ENCODE measurements at places on chromosomes 2 and 18.

DNA sequence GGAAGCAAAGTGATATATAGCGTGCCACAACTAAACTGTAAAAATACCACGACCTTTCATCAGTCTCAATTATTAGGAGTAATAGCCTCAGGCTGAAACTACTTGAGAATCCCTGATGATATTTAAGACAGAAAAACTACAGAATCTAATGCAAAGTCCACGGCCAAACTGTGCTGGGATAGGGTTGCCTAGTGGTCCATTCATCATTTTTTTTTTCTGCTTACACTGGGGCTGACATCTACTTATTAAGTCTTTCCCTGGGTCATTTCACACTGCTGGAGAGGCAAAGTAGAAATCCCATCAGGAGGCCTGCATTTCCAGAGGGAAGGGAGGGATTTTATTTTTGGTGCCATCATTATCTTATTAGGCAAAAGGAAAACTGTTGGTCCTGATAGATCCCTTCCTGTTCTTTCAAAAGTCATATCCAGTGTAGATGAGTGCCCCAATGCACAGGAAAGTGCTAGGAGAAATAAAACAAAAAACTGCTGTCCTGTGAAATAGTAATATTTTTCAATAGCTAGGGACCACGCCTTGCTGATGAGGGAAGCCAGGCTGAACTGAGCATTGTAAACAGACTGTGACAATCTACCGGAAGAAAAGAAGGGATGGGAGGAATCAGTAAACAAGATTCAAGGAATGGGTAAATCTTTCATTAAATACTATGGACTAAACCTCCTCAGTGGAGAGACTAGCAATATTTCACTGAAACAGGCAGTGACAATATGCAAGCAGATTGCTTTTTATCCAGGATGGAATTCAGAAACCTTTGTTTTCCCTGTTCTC, 644.3 kb downstream of the IRS1 start:
- DNase-seq = no peak

- DNase-seq = no peak
Observed at GRCh38 chr2:237235383-237236095, 149.8 kb downstream of the COPS8 start.

- DNase-seq = no peak
Observed at GRCh38 chr2:113173542-113174375, at the start of gene PSD4. Gene PSD4, plus strand, starts transcription at chr2:113173971. Its CDS starts 8,486 bp downstream, at chr2:113182457.

GRCh38 chr2:172996387-172996961, 79.2 kb upstream of the MAP3K20 start:
- no peak for DNase-seq

GRCh38 chr2:123362671-123363440, 662.2 kb upstream of the CNTNAP5 start:
- DNase-seq = no peak

- DNase-seq = no peak
Observed at GRCh38 chr18:4908328-4908727, 288.7 kb downstream of the AKAIN1 start.

GRCh38 chr2:102436323-102436722, 13.4 kb downstream of the IL18RAP start:
- DNase-seq = no peak

DNA sequence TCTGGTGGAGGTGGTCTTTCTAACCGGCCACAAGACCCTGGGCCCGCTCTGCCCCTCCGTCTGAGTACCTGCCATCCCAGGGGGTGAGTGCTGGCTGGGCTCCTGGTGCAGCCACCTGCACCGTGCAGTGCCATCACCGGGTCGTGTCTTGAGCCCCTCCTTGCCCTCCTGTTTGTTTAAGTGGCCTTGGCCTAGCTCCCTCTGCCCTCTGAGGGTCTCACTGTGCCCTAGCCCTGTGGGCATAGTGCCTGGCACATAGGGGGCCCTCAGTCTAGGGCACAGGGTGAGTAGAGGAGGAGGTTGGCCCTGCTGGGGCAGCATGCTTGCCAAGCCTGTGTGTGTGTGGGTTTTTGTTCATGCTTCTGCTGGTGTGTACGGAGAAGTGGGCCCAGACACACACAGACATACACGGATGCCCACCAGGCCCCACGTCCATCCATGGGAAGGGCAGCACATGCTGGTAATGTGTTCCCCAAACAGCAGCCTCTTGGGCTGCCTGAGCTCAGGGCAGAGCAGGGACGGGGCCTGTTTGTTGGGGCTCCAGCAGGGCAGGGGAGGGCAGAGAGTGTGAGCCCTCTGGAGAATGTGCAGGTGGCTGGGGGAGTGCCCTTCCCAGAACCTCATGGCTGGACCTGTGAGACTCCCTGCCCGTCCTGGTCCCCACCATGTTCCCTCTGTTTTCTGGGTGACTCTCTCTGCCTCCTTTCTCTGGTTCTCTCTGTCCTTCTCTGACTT, 94.6 kb downstream of the GLI2 start:
- DNase-seq = no peak

GRCh38 chr2:136901732-136902131, 136.4 kb downstream of the THSD7B start:
- no peak for DNase-seq

GRCh38 chr2:155692856-155693255, 639.7 kb downstream of the NR4A2 start:
- no peak for DNase-seq

DNA sequence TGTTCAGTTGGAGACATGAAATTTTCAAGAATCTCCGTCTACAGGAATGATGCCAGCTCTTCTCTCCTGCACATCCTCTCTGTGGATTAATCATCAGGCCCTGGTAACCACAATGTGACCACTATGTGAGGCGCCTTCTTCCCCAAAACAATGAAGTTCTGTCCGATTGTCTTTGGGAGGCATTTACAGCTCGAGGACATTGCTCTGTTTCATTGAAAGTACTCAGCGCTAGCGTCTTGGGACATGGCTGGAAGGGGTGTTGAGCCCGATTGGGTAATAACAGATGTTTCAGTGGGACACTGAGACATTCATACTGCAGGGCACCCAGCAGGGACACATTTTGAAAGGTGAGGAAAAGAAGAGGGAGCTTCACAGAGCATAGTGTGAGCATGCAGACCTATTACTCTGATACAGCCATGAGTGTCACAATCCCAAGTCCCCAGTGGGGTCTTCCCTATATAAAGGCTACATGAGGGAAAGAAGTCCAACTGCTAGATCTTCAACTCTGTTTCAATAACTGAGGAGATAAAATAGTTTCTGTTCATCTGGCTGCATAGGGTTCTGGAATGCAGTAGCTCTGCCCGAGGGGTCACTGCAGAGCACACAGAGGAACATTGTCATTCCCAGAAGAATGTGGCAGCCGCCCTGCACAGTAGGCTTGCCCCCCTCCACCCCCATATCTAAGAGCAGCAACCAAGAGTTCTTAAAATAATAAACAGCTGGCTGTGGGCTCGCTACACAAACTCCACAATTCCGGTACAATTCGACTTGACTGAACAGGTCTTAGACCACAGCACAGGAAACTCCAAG, 237.3 kb downstream of the OSR1 start:
- DNase-seq = no peak

GRCh38 chr2:39512434-39512935, 75.4 kb upstream of the MAP4K3 start:
- DNase-seq = no peak
